Suprapubic skin (tissue), 4 donors: ENCODE measurements at places on chromosomes 4 and X.

- no peak overlapping the region for H3K4me3 ChIP-seq
- H3K27me3 ChIP-seq = peaks cover 3% of the 10 kb centered on the region
- no peaks in the 10 kb centered on the region for H3K36me3 ChIP-seq
- H3K27ac ChIP-seq = no peak overlapping the region
- no peaks in the 10 kb centered on the region for H3K4me1 ChIP-seq
Observed at GRCh38 chr4:154617820-154618317, 5.4 kb upstream of the FGG start.

- no peak overlapping the region for H3K27ac ChIP-seq
- no peaks in the 10 kb centered on the region for H3K36me3 ChIP-seq
- no peak for DNase-seq
- no peaks in the 10 kb centered on the region for H3K27me3 ChIP-seq
Observed at GRCh38 chr4:182343453-182343852, 100.3 kb downstream of the TENM3 start.

- no peaks in the 10 kb centered on the region for H3K27me3 ChIP-seq
- no peak for DNase-seq
- no peaks in the 10 kb centered on the region for H3K36me3 ChIP-seq
- no peak overlapping the region for H3K4me3 ChIP-seq
Observed at GRCh38 chrX:12986164-12986779, 11.4 kb downstream of the TMSB4X start.

GRCh38 chr4:1363513-1363912 is 16.5 kb downstream of the UVSSA start:
- peaks cover 10% of the 10 kb centered on the region for H3K4me1 ChIP-seq
- H3K27me3 ChIP-seq = no peaks in the 10 kb centered on the region
- peaks cover 41% of the 10 kb centered on the region for H3K36me3 ChIP-seq
- no peak overlapping the region for H3K4me3 ChIP-seq
- H3K27ac ChIP-seq = no peak overlapping the region

GRCh38 chr4:108555701-108556100 is 64.7 kb upstream of the RPL34 start:
- no peak for DNase-seq
- H3K36me3 ChIP-seq = no peaks in the 10 kb centered on the region
- no peak overlapping the region for H3K27ac ChIP-seq
- H3K27me3 ChIP-seq = no peaks in the 10 kb centered on the region
- no peak overlapping the region for H3K4me3 ChIP-seq

GRCh38 chr4:42561031-42561430 is 95.9 kb downstream of the ATP8A1 start:
- no peak for DNase-seq
- H3K4me1 ChIP-seq = no peaks in the 10 kb centered on the region
- H3K4me3 ChIP-seq = no peak overlapping the region

- no peaks in the 10 kb centered on the region for H3K27me3 ChIP-seq
- H3K27ac ChIP-seq = peak overlapping the region; percentile 73
- peaks cover 13% of the 10 kb centered on the region for H3K4me1 ChIP-seq
- H3K4me3 ChIP-seq = peak overlapping the region; percentile 63
- no peaks in the 10 kb centered on the region for H3K36me3 ChIP-seq
Observed at GRCh38 chr4:186144198-186144945, 39.9 kb downstream of the FAM149A start.

DNA sequence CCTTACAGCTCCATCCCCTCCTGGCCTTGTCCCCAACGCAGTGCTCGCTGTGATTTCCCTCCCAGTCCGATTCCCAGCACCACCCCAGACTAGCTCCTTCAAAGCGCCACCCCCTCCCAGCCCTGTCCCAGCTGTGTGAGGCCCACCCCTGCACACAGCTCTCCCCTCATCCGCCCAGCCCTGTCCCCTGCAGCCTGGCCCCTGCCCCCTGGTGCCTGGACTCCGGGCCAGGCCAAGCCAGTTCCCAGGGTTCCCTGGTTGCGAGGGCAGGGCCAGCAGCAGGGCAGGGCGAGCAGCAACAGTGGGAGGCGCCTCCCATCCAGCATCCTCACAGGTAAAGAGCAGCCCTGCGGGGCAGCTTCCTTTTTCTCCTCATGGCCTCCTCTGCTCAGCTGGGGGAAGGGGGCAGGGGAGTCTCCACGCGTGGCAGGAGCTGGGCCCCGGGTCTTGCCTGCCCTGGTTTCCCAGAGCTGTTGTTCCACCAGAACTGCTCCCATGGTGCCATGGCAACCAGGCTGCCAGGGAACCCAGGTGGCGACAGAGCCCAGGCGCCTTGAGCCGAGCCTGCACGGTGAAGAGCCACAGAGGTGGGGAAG is 24.8 kb downstream of the IQSEC2 start:
- no peaks in the 10 kb centered on the region for H3K36me3 ChIP-seq
- no peak overlapping the region for H3K27ac ChIP-seq
- no peaks in the 10 kb centered on the region for H3K27me3 ChIP-seq
- H3K4me1 ChIP-seq = no peaks in the 10 kb centered on the region

- H3K36me3 ChIP-seq = no peaks in the 10 kb centered on the region
- H3K4me1 ChIP-seq = peaks cover 10% of the 10 kb centered on the region
- no peak for DNase-seq
- H3K4me3 ChIP-seq = no peak overlapping the region
Observed at GRCh38 chr4:123836851-123837595, 440.4 kb downstream of the SPRY1 start.

GRCh38 chr4:99885063-99885664 is 9.1 kb downstream of the LAMTOR3 start:
- H3K36me3 ChIP-seq = peaks cover 47% of the 10 kb centered on the region
- DNase-seq = no peak
- H3K4me3 ChIP-seq = no peak overlapping the region

- no peak for DNase-seq
- no peaks in the 10 kb centered on the region for H3K27me3 ChIP-seq
- H3K36me3 ChIP-seq = no peaks in the 10 kb centered on the region
- peaks cover 24% of the 10 kb centered on the region for H3K4me1 ChIP-seq
- H3K27ac ChIP-seq = no peak overlapping the region
- no peak overlapping the region for H3K4me3 ChIP-seq
Observed at GRCh38 chr4:185718578-185719499, 93.2 kb downstream of the SORBS2 start.

DNA sequence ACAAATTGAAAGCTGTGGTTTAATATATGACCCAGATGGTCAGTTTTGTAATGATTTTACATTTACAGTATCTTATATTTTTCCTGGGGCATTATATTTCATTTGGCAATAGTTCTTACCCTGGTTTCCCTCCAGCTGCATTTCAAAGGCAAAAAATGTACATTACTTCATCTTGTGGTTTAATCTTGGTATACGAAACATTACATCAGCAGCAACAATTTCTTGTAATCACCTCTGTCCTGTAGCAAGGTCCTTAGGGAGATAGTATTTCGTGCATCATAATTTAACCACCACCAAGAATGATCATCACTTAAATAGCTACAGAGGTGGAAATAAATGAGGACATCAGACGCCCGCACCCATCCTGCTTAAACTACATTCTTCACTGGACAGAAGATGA is 48.8 kb downstream of the HS6ST2 start:
- DNase-seq = no peak
- no peaks in the 10 kb centered on the region for H3K4me1 ChIP-seq
- no peak overlapping the region for H3K4me3 ChIP-seq
- no peak overlapping the region for H3K27ac ChIP-seq
- no peaks in the 10 kb centered on the region for H3K27me3 ChIP-seq

- H3K4me3 ChIP-seq = no peak overlapping the region
- no peaks in the 10 kb centered on the region for H3K27me3 ChIP-seq
- H3K27ac ChIP-seq = no peak overlapping the region
- no peaks in the 10 kb centered on the region for H3K36me3 ChIP-seq
- DNase-seq = no peak
Observed at GRCh38 chr4:45442466-45442865, 681.4 kb downstream of the GABRG1 start.

GRCh38 chrX:134246282-134246681 is 9.3 kb downstream of the CCDC160 start:
- H3K36me3 ChIP-seq = no peaks in the 10 kb centered on the region
- no peak overlapping the region for H3K4me3 ChIP-seq
- no peaks in the 10 kb centered on the region for H3K4me1 ChIP-seq
- no peak for DNase-seq

- no peak for DNase-seq
- H3K27ac ChIP-seq = no peak overlapping the region
- no peak overlapping the region for H3K4me3 ChIP-seq
- peaks cover 2% of the 10 kb centered on the region for H3K27me3 ChIP-seq
- peaks cover 2% of the 10 kb centered on the region for H3K4me1 ChIP-seq
Observed at GRCh38 chr4:7553280-7553679, 118.5 kb upstream of the PSAPL1 start.

DNA sequence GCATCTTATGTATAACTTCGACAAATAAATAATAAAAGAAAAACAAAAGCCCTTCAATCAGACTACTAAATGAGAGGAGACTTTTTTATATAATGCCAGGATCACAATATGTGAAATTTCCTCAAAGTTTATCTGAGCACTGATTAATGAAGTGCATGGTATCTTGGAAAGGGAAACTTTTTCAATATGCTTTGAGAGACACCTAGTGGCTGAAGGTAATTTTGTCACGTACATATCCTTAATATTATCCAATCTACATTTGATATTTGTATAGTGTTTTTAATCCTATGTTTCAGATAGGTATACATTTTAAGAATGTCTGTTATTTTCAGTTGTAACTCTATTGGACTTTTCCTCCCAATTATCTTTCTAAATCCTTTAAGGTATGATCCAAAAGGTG is 146.8 kb downstream of the KLHL4 start:
- no peak for DNase-seq
- H3K27ac ChIP-seq = no peak overlapping the region
- no peaks in the 10 kb centered on the region for H3K4me1 ChIP-seq
- H3K27me3 ChIP-seq = no peaks in the 10 kb centered on the region

DNA sequence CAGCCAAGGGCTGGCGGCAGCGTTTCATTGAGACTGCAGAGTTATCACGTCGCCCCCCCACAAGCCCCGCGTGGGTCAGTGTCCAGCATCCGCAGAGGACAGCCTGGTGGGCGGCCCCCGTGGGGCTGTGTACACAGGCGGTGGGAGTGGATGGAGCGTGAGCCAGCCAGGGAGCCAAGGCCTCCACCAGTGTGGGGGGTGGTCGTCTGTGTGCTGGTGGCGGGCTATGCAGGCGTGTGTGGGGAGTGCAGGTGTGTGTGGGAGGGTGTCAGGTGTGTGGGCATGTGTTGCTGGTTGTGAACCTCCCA is 56.5 kb upstream of the NKX1-1 start:
- no peak overlapping the region for H3K4me3 ChIP-seq
- no peak for DNase-seq
- H3K4me1 ChIP-seq = no peaks in the 10 kb centered on the region

GRCh38 chrX:155048977-155049619 is 21.8 kb downstream of the CMC4 start:
- H3K27me3 ChIP-seq = no peaks in the 10 kb centered on the region
- H3K27ac ChIP-seq = no peak overlapping the region
- no peak for DNase-seq
- H3K4me1 ChIP-seq = no peaks in the 10 kb centered on the region
- peaks cover 5% of the 10 kb centered on the region for H3K36me3 ChIP-seq

GRCh38 chr4:188287169-188287894 is 148.1 kb downstream of the TRIML1 start:
- H3K27ac ChIP-seq = no peak overlapping the region
- H3K27me3 ChIP-seq = peaks cover 8% of the 10 kb centered on the region
- no peaks in the 10 kb centered on the region for H3K36me3 ChIP-seq
- no peak for DNase-seq
- H3K4me1 ChIP-seq = peaks cover 6% of the 10 kb centered on the region

- H3K27me3 ChIP-seq = no peaks in the 10 kb centered on the region
- no peaks in the 10 kb centered on the region for H3K36me3 ChIP-seq
- H3K27ac ChIP-seq = no peak overlapping the region
- H3K4me1 ChIP-seq = no peaks in the 10 kb centered on the region
- no peak overlapping the region for H3K4me3 ChIP-seq
Observed at GRCh38 chr4:160142579-160142978, 1039.7 kb downstream of the RAPGEF2 start.

DNA sequence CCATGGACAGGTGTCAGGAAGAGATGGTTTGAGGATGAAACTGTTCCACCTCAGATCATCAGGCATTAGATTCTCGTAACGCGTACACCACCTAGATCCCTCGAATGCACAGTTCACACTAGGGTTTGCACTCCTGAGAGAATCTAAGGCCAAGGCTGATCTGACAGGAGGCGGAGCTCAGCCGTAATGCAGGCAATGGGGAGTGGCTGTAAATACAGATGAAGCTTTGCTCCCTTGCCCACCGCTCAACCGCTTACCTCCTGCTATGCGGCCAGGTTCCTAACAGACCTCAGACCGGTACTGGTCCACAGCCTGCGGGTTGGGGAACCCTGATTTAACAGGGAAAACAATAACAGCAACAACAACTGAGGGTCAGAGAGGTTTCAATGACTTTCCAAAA is 2.0 kb upstream of the TEC start:
- no peak overlapping the region for H3K27ac ChIP-seq
- no peaks in the 10 kb centered on the region for H3K36me3 ChIP-seq
- no peaks in the 10 kb centered on the region for H3K27me3 ChIP-seq
- H3K4me3 ChIP-seq = no peak overlapping the region
- H3K4me1 ChIP-seq = peaks cover 15% of the 10 kb centered on the region
- no peak for DNase-seq

DNA sequence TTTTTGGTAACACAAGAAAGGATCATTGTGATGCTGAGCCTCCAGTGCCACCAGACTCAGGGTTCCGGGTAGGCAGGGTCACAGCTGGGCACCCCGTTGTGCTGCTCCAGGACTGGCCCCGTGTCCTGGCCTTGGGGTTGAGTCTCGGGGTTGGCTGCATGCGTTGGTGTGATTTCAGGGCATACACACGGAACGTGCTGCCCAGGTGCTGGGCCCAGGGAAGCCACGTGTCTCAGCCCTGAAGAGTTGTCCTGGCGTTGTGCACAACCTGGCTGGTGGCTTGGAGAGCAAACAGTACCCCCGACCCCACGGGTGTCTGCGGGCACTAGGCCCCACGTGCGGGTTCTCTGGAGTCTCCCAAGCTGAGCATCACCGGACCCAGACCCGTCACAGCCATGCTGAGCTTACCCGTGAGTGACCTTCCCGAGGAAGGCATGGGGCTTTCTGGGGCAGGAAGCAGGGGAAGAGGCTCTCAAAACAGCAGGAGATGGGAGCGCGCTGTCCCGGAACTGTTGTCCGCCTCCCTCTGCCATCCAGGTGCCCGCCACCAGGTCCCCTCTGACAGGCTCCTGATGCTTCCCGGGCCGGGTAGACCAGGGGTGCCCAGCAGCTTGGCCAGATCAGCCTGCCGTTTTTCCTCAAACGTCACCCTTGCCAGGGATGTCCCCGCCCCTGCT is 66.1 kb upstream of the ENPP6 start:
- peaks cover 45% of the 10 kb centered on the region for H3K4me1 ChIP-seq
- H3K36me3 ChIP-seq = no peaks in the 10 kb centered on the region
- H3K4me3 ChIP-seq = no peak overlapping the region

DNA sequence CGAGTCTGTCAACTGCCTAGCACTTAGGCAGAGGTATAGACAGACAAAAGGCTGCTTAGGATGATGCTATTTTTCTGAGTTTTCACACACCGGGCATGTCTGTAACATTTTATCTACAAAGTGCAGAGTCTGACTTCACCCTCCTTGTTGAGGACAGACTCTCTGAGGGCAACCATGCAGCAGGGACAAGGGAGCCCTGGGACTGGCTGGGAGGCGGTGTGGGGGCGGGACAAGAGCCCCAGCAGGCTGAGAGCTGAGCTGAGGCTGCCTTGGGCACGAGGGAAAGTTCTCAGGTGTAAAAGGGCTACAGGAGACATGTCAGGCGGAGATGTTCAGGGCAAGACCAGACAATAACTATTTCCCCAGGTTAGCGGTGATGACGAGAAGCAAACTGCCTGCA is 81.6 kb downstream of the GATB start:
- H3K27ac ChIP-seq = no peak overlapping the region
- DNase-seq = no peak
- peaks cover 25% of the 10 kb centered on the region for H3K4me1 ChIP-seq
- H3K36me3 ChIP-seq = no peaks in the 10 kb centered on the region

GRCh38 chrX:1427756-1428155 is 25.0 kb downstream of the ASMTL start:
- DNase-seq = peak; percentile 59
- H3K4me1 ChIP-seq = no peaks in the 10 kb centered on the region
- H3K4me3 ChIP-seq = no peak overlapping the region
- no peak overlapping the region for H3K27ac ChIP-seq
- no peaks in the 10 kb centered on the region for H3K27me3 ChIP-seq
